CD4-positive, alpha-beta T cell treated with Interleukin-12 subunit alpha and Interleukin-12 subunit beta, for 1 hour (primary cell): ENCODE measurements at places on chromosomes 4 and X.

GRCh38 chr4:10161840-10162239 lies 45.2 kb upstream of the WDR1 start:
- peak; percentile 46 for DNase-seq

GRCh38 chr4:19583827-19584569 lies 667.7 kb upstream of the SLIT2 start:
- DNase-seq: no peak

GRCh38 chr4:100286636-100287035 lies 96.4 kb upstream of the DDIT4L start:
- no peak for DNase-seq

DNA sequence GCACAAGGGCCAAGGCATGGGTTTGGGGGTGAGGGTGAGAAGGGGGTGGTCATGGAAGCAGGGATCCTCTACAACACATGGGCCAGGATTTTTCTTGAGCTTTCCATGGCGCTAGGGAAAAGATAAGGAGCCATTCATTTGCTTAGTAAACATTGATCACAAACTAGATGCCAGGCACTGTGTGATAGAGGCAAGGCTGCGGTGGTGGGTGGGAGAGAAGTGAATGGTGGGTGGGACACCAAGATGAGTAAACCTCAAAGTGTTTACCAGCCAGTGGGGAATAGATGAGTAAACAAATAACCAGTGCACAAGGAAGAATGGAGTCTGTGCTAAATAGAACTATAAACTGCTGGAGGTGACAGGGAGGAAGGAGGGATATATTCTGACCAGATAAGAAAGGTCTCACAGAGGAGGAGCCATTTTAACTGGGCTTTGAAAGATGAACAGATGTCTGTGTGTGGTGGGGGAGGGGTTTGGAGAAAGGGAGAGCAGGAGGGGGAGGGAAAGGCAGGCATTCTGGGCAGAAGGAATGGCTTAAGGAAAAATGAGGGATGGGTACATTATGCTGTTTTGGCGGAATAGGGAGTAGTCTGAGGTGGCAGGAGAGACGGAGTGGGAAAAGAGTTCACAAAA lies 48.0 kb upstream of the LAS1L start:
- DNase-seq: no peak

GRCh38 chr4:150149381-150149780 lies 71.1 kb downstream of the DCLK2 start:
- no peak for DNase-seq

GRCh38 chrX:6226596-6227452 lies 1.8 kb downstream of the NLGN4X start:
- no peak for DNase-seq

DNA sequence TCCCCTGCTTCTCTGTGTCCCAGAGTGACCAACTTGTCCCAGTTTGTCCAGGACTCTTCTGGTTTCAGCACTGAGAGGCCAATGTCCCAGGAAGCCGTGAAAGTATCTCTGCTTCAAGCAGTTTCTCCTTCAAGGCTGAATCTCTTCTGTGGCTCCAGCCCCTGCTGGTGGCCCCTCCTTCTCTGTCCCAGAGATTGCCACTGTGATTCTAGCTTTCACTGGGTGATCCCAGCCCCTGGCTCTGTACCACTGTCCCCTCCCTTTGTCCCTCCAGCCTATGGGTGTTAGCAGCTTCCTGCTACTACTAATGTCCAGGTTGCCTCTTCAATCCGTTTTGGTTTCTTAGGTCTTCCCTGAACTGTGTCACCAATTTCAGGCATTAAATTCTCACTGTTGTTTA lies 70.5 kb downstream of the SOX3 start:
- no peak for DNase-seq

GRCh38 chrX:117038918-117039440 lies 576.2 kb upstream of the CT83 start:
- DNase-seq: no peak

DNA sequence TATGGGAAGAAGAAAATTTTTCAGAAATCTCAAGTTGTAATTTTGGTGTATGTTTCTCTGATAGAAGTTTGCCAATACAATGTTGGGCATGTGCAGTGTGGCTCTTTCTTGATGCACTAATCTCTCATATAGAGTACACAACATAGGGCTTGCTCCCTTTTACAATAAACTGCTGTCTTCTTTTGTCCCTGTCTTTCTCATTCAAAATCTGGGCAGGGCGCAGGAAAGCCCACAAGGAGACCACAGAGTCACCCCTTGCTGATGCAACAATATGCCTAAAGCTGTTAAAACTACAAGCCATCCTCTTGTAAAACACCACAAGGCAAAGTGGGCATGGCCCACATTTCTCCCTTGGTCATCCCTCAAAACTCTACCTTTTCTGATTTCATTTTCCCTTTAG lies 63.4 kb upstream of the TBC1D9 start:
- no peak for DNase-seq

DNA sequence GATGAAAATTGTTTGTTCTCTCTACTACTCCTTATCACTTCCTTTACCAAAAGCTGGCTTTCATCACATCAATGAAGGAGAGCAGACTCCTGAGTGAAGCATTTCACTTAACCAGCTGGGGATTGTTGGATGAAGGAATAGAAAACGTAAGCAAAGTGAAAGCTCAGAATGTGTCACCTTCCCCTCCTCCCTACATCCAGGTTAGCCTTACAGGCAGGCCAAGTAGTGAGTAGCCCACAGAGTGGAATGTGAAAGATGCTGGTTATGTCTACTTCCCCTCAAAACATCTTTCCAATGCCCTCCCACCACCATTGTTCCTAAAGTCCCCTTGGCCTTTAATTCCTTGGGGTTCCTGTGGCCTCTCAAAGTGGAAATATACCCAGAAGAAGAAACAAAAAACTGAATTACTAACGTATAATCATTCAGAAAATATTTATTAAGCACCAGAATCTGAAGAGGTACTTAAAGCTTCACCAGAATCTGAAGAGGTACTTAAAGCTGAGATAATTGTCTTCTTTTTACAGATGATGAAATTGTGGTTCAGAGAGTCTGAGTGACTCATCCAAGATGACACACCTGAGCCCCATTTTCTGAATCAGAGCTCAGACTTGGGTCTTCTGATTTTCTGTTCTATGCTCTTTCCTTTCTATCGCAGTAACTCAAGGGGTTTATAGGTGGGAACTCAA lies 6.5 kb downstream of the P2RY4 start:
- no peak for DNase-seq
